T follicular helper cell (primary cell): ENCODE measurements at places on chromosomes 11 and 22.

GRCh38 chr11:57120192-57120965 is 61.4 kb upstream of the LRRC55 start:
- no peak for DNase-seq

GRCh38 chr11:2651054-2651617 is 48.7 kb downstream of the KCNQ1OT1 start:
- DNase-seq, result no peak

DNA sequence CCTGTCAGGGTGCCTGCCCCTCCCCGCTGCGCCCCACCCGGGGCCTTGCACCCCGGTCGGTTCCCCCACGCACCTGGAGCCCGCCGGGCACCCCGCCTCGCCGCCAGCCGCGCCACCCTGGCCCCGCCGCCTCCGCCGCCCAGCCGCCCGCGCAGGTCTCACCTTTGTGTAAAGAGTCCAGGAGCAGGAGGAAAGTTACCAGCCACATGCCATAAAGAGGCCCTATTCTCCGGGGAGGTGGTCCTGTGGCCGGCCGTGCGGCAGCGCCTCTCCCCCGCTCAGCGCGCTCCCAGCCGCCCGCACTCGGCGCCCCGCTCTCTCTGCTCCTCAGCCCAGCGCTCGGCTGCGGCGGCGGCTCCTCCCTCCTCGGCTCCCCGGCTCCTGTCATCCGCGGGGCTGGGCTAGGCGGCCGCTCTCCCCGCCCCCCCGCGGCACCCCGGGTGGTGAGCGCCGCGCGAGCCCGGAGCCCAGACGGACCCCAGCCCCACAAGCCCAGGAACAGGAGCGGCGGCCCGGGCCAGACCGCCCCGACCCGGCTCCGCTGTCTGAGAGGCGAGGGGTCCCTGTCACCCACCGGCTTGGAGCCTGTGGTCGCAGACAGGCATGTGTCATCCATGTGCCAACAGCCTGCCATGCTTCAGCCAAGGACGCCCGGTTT is at the start of gene DSCAML1:
Gene DSCAML1, minus strand, starts transcription at position 345 of the 658 bp plus-strand sequence. Its CDS starts 137 bp downstream, at position 208.
- DNase-seq, result peak; percentile 13

DNA sequence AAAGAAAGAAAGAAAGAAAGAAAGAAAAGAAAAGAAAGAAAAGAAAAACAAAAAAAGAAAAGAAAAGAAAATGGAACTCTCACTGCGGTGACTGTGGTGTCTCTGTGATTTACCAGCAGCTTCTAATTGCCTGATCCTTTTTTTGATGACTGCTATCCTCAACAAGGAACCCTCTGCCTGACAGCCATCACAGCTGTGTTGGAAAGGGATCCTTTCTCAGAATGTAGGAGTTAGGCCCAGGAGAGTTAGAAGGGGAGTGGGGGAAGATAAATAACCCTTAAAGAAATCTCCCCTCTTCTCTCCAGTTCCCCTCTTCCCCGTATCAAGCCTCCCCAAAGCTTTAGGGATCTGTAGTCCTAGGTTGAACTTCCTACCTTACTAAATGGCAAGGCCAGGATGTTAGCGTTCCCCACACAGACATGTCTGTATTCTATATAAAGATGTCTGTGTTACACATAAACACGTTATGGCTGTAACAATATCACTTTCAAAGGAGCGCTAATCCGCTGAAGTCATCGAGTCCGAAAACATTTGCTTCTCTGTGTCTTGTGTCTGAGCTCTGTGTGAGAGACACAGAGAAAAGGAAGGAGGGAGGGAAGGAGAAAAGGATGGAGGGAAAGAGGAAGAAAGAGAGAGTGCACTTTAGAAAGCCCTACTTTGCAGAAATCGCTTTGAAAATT is 26.8 kb upstream of the WT1 start:
- no peak for DNase-seq

GRCh38 chr11:44083433-44083832 is 12.0 kb upstream of the EXT2 start:
- no peak for DNase-seq
